EL (cell line): ENCODE measurements at places on chromosomes 12 and 14.

- no peak for DNase-seq
Observed at GRCh38 chr14:82052778-82053177, 519.1 kb upstream of the SEL1L start.

DNA sequence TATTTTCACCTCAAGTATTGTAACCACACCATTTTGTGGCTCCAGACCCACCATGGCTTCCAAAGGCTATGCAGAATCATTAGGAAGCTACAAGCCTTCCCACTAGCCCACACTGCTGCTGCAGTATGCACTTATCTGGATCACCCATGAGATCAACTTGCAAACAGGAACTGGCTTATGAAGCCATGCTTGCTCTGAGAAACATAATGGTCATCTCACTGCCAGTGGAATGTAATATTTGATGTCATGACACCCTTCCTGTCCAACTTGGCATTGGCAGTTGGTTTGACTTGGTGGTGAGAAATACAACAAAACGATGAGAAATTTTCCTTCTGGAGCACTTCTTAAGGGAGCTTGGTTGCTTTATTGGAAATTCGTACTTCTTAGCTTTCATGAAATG lies 69.3 kb upstream of the FRMD6 start:
- no peak for DNase-seq

DNA sequence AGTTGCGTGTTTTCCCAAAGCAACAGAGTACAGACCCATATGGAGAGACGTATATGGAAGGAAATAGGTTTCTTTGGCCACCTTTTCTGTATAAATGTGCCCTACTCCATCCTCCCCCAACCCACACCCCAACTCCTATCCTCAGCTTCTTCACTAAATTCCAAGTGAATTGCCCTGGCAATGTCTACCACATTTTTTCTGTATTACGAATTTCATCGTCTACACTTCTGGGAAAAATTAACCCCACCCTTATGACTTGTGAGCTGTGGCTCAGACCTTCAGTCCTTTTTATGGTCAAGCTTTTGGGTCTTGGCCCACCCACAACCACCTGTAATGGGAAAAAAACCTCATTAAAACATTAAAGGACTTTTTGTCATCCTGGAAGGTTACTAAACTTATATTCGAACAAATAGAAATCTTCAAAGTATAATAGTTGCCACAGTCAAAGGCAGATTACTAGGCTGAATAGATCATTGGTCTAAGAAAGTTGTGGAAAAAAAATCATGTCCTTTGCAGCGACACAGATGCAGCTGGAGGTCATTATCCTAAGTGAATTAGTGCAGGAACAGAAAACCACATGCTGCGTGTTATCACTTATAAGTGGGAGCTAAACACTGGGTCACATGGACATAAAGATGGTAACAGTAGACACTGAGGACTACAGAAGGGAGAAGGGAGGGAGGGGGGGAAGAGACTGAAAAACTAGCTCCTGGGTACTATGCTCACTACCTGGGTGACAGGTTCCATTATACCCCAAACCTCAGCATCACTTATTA lies 15.7 kb upstream of the NFKBIA start:
- peak; percentile 88 for DNase-seq

DNA sequence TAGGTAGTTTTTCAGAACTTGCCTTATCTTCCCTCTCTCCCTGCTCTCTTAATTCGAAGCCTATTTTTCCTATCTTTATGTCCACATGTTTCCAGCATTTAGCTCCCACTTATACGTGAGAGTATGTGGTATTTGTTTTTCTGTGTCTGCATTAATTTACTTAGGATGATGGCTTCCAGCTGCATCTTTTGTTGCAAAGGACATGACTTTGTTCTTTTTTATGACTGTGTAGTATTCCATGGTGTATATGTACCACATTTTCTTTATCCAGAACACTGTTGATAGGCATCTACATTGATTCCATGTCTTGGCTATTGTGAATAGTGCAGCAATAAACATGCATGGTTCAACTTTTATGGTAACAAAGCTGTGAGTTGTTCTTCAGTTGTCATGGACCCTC lies 7.8 kb upstream of the CLEC2D start:
- DNase-seq = no peak

DNA sequence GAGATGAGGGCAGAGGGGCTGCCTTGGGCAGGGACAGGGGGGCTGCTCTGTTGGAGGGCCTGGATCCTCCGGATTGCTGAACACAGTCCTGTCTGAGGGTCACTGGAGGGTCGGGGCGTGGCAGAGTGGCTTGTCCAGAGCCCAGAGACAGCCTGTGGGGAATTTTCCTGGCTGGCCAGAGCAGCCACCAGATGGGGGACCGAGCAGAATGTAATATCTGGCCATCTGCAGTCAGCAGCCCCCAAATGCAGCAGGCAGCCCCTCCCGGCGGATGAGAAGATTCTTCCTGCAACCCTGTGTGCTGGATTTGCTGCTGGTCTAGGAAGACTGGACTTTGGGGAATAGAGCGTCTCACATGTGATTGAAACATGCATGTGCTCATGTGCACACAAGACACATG lies 23.3 kb upstream of the NOS1 start:
- no peak for DNase-seq

DNA sequence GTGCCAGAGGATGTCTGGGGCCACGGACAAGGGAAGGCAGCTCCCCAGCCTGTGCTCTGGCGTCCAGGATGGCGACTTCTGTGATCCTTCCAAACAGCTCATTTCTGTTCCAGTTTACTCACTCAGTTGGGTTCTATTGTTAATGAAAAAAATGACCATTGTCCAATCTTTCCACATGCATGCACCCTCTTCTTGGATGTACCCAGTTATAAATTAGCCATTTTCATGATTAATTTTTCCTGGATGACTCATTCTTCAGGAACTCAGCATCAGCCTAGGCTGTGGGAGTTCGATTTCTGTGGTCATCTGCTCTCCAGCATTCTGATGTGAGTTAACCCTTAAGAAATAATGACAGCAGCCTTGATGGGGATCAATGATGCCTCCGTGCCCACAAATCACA lies 926.8 kb downstream of the BCL11B start:
- DNase-seq = no peak

DNA sequence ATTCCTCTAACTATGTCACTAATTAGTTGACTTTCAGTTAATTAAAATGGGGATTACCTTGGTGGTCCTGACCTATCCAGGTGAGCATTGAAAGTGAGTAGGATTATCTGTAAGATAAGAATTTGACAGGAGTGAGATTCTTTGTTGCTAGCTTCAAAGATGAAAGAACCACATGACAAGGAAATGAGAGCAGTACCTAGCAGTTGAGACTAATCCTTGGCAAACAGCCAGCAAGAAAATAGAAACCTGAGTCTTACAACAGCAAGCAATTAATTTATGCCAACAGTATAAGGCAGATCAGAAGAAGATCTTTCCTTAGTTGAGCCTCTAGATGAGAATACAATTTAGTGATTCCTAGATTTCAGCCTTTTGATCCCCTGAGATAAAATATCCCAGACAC lies 1058.4 kb downstream of the LRFN5 start:
- DNase-seq = no peak

DNA sequence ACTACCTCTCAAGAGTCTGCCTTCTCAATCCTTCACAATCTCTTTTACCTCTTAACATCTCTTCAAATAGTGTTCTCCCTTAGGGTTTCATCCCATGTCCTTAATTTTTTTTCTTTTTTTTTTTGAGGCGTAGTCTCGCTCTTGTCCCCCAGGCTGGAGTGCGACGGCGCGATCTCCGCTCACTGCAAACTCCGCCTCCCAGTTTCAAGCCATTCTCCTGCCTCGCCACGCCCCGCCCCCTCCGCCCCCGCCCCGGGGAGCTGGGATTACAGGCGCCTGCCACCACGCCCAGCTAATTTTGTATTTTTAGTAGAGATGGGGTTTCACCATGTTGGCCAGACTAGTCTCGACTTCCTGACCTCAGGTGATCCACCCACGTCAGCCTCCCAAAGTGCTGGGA lies 7.0 kb upstream of the BCAT1 start:
- DNase-seq = no peak

DNA sequence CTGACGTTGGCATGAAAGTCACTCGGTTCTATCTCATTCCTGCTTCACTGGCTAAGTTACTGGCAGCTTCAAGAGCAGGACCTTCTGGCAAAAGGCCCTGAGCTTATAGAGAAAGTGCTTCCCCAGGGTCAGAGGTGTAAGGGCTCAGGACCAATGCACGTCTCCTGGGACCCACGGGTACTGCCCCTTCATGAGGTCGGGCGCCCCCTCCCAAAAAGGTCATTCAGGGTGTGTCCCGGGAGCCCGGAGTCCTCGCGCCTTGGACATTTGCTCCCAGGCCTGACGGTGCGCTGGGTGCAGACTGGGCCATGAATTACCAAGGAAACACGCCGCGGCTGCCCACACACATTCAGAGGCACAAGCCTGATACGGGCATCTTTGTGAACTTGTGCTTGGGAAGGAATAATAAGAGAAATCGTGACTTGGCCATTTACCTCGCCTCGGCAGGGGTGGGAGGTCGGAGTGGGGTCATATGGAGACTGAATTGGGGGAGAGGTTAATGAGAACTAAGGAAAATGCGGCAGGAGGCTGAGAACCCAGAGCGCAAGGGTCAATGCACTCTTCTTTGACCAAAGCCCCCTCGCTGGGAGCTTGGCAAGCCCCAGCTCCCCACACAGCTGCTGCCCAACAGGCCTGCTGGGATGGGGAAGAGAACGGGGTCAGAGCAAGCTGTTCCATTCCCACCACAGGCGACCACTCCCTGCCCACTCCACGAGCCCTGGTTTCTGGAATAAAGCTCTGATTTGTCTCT lies 15.7 kb upstream of the SLC6A12 start:
- no peak for DNase-seq

- no peak for DNase-seq
Observed at GRCh38 chr14:101893759-101894158, 70.6 kb upstream of the DYNC1H1 start.

GRCh38 chr12:128857133-128857763 lies 4.0 kb downstream of the GLT1D1 start:
- DNase-seq = no peak

- DNase-seq = no peak
Observed at GRCh38 chr12:119235197-119235751, 56.5 kb downstream of the HSPB8 start.

- peak; percentile 18 for DNase-seq
Observed at GRCh38 chr12:12445882-12446181, 89.0 kb downstream of the BORCS5 start.

DNA sequence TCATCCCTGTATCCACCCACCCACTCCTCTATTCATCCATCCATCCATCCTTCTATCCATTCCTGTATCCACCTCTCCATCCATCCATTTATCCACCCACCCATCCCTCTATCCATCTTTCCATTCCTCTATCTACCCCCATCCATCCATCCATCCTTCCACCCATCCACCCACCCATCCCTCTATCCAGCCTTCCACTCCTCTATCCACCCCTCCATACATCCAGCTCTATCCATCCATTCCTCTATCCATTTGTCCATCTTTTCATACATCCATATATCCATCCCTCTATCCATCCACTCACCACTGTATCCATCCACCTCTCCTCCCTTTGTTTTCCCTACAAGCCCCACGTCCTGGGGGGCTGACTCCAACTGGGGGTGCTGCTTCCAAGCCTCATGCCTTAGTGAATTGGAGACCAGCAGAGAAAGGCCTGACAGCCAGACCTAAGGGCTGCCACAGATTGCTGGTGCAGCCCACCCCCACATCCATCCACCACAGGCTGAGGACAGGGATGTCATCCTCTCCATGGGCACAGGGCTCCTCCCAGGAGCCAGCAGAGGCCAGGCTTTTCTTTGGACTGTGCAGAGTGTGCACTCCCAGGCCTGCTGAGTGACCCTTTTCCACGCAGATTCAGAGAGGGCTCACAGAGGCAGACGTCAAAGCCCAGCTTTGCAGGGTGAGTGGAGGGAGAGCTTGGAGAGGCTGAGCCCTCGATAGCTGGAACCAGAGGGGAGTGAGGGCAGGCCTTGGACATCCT lies 18.9 kb upstream of the GPR132 start:
- no peak for DNase-seq

DNA sequence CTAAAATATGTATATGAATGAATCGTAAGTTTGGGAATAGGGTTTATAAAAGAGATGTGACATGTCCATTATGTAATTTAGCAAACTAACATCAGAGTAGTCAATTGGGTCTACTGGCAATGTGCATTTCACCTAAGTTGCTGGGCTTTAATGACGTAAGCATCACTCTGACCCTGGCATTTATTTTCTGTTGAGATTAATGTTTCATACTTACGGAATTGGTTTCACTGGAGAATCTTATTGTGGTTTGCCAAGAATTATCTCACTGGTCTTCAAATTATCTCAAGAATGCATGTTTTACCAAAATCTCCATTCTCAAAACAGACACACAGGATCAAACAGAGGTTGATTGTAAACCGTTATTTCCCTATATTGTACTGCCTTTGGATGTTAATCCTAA lies 437.1 kb downstream of the NPAS3 start:
- DNase-seq = no peak

DNA sequence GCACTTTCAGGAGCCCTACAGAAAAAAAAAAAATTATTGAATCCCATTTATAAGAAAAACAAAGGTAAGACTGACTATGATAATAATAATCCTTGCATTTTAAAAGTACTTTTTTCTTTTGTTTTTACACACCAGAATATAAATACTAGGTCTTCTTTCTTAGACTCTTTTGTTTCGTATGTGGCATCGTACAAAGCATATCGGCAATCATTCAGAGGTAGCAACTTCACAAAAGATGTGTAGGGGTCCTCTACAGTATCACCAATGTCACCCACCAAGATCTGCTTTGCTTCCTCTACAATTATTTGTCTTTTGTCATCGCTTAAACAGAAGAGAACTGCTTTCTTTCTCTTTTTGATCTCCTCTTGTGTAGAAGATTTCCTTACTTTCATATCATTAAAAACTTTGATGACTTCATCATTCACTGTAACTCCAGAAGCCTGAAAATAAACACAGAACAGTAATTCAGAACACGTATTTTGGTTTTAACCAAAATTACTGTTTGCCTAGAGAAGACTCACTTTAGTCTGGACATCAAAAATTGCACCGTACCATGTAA lies 1.2 kb downstream of the CFL2 start:
- DNase-seq = no peak

GRCh38 chr14:53365486-53366130 lies 212.5 kb upstream of the DDHD1 start:
- DNase-seq = no peak

GRCh38 chr14:21039585-21040369 lies 2.4 kb upstream of the RNASE7 start:
- DNase-seq = peak; percentile 55

GRCh38 chr14:28061006-28061405 lies 705.6 kb upstream of the FOXG1 start:
- no peak for DNase-seq

- DNase-seq = no peak
Observed at GRCh38 chr14:82003426-82003825, 469.8 kb upstream of the SEL1L start.

- no peak for DNase-seq
Observed at GRCh38 chr12:93749515-93749914, 72.3 kb downstream of the CRADD start.

- no peak for DNase-seq
Observed at GRCh38 chr12:127150028-127150427, 1116.9 kb upstream of the TMEM132C start.

- no peak for DNase-seq
Observed at GRCh38 chr14:37977481-37977880, 230.2 kb upstream of the SSTR1 start.
